PC-9 (cell line): ENCODE measurements at places on chromosomes 3 and 15. TPM values are rescaled to one million over a fixed set of nuclear protein-coding genes. Genes with fewer than 3 reads are reported as not detected.

VGLL3 gene
- total RNA-seq, result 20.5 and 26.8 TPM in 2 replicates

VPS18 gene
- total RNA-seq, result 9.6 and 9.9 TPM in 2 replicates

GRCh38 chr3:149507491-149508324 is 33.2 kb downstream of the TM4SF4 start:
- no peak for DNase-seq

RETNLB gene
- total RNA-seq, result not detected in 2 replicates

SAMMSON gene
- total RNA-seq, result not detected in 2 replicates

DNA sequence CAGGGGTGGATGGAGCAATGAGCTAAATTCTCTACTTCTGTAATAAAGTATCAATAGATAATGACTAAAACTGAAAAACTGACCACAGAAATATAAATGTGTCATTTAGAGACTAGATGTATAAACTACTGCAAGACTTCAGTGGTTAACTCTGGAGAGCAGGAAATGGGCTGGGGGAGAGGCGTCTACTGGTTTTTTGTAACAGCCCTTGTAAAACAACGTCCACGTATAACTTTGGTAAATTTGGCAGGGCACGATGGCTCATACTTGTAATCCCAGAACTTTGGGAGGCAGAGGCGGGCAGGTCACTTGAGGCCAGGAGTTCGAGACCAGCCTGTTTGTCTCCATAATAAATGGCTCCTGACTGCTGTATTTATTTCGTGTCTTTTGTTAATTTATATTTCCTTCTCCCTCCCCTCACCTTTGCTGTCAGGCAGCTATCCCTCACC is 12.5 kb downstream of the RAB27A start:
- no peak for DNase-seq

DNA sequence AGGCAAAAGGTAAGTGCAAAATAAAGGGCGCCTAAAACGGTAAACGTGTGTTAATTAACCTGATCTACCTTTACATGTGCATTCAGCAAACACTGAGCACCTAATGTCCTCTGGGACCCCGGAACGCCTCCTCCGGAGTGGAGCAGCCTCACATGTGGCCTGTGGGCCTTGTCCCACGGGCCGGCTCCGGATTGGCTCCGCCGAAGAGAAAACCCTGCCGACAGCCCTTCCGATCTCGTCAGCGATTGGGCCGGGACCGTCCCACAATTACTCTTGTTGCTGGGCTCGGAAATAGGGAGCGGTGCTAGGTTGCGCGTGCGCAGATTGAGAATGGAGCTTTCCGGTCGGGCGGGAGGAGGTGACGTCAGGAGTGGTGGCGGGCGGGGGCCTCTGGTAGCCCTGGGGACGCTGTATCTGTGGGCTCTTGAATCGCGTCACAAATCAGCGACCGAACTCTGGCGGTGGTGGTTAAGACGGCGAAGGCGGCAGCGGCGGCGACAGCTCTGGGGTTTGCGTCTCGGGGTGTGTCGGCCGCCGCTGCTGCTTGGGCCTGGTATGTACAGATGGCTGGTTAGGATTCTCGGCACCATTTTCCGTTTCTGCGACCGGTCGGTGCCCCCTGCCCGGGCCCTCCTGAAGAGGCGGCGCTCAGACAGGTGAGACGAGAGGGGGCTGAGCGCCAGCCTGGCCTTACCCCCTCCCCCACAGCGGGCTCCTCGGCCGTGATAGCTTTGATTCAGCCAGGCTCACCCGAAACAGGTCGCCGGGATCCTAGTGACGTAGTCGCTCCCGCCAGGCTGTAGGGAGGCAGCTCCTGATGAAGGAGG is at the start of gene SENP2:
TSS of gene SENP2 (plus strand) at position 437 of the 827 bp plus-strand sequence. CDS start at position 556, 119 bp downstream.
- peak; percentile 100 for DNase-seq

DNA sequence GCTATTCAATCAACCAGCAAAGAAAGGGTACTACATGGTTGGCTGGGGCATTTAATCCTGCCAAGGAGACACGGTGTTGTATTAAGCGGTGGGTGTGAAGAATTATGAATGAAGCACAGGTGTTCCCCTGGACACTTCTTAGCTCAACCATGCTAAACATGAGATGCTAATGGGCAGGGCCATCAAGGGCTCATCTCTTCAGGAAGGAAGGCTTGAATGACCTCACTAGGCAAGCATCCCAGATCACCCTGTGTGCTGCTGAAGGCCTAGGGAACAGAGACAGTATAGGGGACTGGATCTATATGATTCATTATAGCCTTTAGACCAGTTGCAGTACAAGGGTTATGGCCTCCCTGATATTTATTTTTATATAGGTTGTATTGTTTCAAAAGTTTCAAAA is 221.3 kb upstream of the SLCO3A1 start:
- no peak for DNase-seq

ACVR2B gene
- 11.0 and 12.4 TPM in 2 replicates for total RNA-seq

DNA sequence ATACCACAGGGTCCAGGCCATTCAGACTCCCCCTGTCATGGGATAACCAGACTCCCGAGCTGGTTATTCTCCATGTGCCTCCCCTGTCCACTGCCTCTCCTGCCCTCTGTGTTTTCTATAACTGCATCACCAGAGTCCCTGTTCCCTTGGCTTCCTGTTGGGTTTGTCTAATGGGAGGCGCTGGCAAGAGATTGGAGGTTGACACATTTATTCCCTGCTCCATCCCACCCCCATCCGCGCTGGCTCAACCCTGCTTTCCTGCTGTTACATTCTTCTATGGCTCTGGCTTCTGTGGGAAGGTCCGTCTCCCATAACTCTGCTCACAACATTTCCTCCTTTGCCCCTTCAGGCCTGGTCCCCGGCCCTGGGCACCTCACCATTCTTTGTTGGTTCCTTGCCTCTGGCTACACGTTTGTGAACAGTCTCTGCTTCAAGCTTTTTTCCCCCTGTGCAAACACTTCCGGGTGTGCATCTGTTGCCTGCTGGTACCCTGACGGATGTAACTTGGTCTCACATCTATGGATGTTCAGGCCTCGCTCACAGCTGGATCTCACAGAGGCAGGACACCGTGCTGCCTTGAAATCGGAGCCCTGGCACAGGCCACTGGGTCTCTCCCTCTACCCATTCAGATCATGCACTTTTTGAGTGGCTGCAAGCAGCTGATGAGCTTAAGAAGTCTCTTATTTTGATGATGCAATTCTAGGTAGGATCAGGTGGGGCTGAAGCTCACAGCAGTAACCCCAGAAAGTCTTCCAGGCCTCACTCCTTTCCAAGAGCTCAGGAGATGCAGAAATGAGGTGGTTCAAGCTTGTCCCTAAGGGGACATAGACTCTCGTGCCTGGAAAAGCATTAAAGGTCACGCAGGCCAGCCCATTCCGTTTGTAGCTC is 68.6 kb upstream of the ATP13A3 start:
- no peak for DNase-seq

- no peak for DNase-seq
Measured at GRCh38 chr3:194995922-194996321, 275.0 kb downstream of the XXYLT1 start.

PRR23A gene
- not detected in 2 replicates for total RNA-seq

DUOX2 gene
- total RNA-seq, result 0.10 TPM in 1 of 2 replicates, not detected in the other

NR2E3 gene
- total RNA-seq, result 1.5 and 2.1 TPM in 2 replicates
